ENCODE measurements at places on chromosomes 16 and 17.

DNA sequence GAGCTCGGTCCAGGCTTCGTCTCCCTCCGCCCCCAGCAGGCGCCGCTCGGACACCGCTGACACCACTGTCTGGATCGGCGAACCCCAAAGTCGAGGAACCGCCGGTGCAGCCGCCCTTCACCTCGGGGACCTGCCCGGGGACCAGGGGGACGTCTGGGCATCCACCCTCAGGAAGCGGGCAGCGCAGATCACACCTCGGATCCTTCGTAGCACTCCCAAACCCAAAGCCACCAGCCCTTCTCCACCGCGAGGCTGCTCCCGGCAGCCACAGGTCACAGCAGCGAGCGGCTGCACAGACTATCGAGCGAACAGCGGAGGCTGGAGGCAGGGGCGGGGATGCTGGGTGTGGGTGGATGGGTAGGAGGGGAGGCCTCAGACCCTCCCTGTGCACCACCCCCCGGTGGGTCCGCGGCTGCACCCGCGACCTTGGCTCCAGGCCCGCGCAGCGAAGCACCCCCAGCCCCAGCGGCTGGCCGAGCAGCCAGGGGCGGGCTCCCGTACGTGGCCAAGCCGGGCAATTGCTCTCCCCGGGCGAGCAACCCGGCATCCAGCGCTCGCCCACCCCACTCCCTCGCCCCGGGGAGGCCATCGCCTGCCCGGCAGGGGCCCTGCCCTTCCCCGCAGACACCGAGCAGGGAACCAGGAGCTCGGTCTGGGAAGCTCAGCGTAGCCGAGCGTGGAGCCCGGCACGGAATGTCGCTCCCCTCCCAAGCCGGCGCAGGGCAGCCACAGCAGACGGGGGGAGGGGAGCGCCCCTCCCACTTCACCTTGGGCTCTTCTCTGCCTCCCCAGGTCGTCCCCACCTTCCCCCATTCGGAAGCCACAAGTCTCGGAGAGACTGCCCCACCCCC lies 1.0 kb downstream of the SDK2 start:
- peak; percentile 49 for DNase-seq

- no peak for DNase-seq
Observed at GRCh38 chr17:56125830-56126819, 27.1 kb upstream of the ANKFN1 start.

GRCh38 chr17:43176119-43176570 lies 5.1 kb downstream of the NBR1 start:
- DNase-seq, result no peak

DNA sequence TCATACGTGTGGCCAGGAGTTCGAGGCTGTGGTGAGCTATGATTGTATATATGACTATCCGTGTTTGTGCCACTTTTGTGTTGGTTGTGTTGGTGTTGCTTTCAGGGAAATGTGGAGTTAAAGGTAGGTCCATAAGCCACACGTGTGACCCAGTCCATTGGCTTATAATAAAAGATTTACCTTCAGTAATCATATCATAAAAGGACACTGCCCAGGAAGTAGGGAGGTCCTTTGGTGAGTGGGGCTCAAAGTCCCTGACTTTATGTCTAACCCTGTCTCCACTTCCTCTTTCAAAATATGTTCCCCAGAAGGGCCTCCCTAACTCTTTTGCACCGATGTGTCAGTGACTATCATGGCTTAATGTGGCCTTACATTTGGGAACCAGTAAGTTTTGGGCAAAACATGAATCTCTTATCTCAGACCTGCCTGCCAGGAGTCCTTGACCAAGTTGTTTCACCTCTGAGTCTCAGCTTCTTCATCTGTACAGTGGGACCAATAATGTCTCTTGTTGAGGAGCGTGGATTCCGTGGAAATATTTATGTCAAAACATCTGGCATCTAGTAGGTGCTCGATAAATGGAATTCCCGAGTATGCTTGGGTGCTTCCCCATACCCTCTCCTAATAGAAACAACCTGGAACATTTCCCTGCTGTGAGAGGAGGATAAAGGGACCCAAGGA lies 4.8 kb downstream of the TNP2 start:
- no peak for DNase-seq

- peak; percentile 80 for DNase-seq
Observed at GRCh38 chr16:88591577-88592021, 21.4 kb downstream of the ZC3H18 start.

DNA sequence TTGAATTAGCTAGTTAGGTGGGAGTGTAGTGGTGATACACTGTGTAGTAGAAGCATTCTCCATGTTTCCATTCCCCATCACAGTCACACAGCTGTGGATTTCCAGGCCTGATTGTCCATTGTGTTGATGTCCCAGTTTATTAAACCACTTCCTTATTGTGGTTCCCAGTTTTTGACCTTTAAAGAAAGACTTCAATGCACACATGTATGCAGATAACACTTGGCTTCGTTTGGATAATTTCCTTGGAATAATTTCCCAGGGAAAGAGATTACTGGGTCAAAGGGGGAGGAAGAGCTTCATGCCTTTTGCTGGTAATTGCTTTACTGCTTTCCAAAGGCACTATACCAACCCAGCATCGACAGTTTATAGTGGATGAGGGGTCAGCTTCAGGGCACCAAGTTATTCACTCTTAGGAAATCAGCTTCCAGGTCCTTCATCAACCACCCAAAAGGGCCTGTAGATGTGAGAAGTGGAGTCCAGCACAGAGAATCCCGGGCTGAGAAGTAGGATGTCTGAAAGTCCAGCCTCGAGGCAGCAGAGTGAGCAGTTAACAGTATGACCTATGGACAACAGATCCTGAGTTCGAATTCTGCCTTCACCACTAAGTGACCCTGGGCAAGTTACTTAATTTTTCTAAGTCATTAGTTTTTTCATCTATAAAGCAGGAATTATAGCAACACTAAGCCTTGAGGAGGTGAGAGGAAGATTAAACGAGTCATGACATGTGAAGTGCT lies 31.3 kb upstream of the TNS4 start:
- no peak for DNase-seq

DNA sequence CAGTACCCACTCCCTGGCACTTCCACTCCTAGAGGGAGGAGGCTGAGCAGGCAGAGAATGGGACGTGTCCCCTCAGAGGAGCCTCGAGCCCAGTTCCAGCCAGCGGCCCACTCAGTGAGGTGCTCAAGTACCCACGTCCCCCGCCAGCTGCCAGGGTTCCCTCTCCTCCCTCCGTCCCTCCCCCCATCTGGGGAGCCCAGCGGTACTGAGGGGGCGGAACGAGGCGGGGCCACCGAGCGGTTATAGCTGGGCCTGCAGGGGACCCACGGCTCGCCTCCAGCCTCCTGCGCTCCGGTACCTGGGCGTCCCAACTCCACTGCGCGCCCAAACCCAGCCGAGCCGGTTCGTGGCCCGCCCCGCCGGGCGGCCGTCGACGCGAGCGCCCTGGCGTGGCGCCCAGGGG lies at the start of gene NPW:
Gene NPW (plus strand): TSS at position 268 of the 403 bp plus-strand sequence.
- DNase-seq, result no peak

DNA sequence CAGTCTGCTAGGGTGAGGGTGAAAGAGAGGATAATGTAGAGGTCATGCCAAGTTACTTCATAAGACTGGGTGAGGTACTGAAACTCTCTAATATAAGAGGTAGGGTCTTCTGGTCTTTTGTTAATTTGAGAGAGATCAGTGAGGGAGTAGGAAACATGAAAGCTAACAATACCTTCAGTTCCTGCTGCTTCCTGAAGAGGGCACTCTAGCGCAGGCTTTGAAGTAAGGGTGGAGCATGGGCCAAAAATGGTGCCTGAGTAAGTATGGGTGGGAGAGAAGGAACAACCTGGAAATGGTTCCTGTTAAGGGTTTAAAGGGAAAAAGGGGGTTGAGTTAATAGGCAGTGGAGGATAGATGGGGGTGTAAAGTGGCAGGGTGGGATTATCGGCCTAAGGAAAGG lies 2449.5 kb downstream of the TP53TG3F start:
- no peak for DNase-seq

DNA sequence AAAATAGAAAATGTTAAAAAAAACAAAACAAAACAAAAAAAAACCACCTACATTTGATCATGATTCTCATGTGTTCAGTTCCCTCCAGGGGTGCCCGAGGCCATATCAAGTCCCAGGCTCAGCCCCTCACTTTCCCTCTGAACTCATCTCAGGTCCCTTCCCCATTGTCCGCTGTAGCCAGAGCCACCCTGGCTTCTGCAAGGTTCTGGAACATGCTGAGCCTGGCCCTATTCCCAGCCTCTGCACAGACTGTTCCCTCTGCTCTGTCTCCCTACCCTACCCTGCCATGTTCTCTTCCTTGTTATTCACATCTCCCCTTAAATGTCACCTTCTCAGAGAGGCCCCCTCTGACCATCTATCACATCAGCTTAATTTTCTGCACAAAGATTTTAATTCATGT lies 46.9 kb downstream of the TK2 start:
- no peak for DNase-seq

DNA sequence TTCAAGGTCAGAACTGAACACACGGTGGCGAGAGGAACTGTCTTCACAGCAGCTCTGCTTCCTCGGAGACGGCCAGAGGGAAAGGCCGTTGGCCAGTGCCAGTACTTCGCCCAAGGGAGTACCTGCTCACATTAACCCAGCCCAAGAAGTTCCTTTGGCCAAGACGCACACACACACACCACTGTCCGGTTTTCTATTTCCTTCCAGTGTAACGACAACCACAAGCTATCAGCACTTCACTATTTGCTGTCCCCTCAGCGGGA lies 744 bp upstream of the GGNBP2 start:
- peak; percentile 51 for DNase-seq

- peak; percentile 68 for DNase-seq
Observed at GRCh38 chr17:64133546-64134215, 3.7 kb upstream of the ERN1 start.

DNA sequence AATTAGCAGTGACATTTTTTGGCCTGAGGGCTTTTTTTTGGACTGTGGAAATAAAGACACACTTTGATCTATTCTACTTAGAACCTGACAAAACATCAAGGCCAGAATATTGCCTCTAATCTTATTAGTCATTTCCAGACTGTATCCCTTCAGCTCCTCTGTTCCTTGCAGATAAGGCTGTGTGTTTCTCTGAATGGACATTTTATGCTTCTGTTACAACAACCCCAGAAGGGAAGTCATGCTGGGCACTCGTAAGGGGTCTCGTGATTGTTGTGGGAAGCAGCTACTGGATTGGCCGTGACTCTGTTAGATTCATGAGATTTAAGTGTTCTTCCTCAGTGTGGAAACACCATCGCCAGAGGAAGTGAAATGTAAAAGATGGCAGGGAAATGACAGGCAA lies 31.6 kb upstream of the HS3ST2 start:
- no peak for DNase-seq

DNA sequence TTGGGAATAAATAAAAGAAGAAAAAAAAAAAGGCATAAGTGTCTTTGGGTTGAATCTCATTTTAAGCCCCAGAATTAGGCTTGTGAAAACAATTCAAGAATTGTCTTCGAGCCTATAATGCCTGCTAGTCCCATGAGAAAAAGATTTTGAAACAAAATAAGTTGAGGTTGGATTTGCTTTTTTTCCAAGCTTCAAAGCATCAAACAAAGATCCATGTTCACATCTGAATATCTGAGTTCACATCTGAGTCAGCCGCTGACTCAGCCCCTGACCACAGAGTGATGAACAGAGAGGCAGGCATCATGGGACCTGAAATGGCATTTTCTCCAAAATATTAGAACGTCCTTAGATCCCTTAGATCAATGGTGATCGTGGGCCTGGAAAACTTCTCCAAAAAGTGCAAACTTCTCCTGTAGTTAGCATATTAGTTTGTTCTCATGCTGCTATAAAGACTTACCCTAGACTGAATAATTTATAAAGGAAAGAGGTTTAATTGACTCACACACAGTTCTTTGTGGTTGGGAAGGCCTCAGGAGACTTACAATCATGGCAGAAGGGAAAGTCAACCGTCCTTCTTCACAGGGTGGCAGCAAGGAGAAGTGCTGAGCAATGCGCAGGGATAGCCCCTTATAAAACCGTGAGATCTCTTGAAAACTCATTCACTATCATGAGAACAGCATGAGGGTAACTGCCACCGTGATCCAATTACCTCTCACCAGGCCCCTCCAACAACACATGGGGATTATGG lies 294.6 kb upstream of the HSBP1 start:
- no peak for DNase-seq

DNA sequence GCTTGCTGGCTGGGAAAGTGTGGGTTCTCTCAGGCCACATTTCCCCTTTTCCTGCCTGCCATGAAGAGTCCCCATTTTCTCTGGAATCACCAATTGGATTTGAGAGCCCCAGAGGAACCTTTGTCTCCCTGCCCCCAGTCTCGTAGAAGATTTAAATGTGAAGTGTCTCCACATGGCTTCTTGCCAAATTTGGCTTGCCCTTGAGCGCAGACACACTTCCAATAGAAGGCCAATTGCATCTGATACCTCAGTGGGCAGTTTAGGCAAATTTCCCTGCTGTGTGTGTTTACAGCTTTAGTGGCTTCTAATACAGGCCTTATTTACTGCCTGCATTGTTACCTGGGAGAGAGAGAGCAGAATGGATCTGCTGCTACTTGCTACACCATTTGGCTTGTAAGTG lies 29.7 kb downstream of the CDK5R1 start:
- no peak for DNase-seq

- no peak for DNase-seq
Observed at GRCh38 chr17:33929181-33929724, 325.8 kb upstream of the CCL2 start.

- no peak for DNase-seq
Observed at GRCh38 chr17:80364091-80364691, 50.8 kb upstream of the ENDOV start.

- DNase-seq, result no peak
Observed at GRCh38 chr17:81400154-81400977, 5.1 kb downstream of the BAHCC1 start.

DNA sequence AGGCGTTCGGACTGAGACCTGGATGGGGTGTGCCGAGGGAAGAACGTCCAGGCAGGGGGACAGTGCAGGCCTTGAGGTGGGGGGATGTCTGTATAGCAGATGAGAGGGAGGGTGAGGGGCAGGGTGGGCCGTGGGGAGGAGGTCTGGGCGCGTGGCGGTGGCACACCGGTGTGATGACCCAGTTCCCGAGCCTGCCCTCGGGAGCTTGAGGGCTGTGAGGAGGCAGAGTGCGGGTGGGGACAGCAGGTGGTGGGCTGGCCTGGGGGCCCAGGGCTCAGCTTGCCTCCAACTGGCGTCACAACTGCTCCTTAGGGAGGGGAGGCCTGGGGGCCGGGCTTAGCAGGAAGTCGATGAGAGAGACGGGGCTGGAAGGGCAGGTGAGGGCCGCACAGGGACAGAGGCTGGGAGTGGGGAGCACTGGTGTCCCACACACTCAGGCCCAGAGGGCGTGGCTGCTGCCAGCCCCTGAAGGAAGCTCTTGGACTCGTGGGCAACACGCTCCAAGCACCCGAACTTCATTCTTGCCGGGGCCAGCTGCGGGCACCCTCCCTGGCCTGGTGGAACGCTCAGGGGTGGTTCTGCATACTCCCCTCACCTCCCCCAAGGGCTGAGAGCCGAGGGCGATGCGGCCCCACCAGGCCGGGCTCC lies 6.5 kb downstream of the CACNA1H start:
- DNase-seq, result no peak

Measured in GM20000 (cell line).